ENCODE measurements at places on chromosomes 12 and 14.

- DNase-seq = no peak
These were observed 48.5 kb downstream of the BBS10 start for GRCh38 chr12:76299536-76300296.

- DNase-seq = no peak
These were observed 69.8 kb upstream of the IFNG-AS1 start for GRCh38 chr12:67919406-67919805.

DNA sequence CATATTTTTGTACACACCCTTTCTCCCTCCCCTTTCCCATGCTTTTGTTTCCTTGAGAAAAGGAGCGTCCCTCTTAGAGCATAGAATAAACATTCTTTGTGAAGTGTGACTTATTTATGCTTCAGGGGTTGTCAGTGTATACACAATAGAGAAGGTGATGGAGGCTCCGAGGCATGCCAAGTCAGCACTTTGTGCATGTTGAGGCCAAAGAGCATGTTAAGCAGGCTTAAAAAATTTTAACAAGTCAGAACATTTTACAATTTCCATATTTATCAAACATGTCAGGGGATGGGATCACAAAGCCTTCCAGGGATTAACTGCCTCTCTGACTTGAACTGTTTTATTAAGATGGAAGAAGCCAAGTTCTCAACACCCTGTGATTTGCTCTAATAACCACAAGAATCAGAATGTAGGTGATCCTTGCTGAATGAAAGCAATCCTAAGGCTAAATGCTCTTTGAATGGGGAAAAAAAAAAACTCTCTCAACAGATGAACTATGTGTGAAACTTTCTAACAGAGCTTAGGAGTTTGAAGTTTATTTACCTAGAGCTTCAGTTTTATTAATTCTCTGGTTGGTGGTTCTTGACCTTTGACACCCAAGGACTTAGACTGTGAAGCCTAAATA lies 223.1 kb downstream of the RAD51B start:
- DNase-seq = peak; percentile 37

- no peak for DNase-seq
These were observed 88.3 kb upstream of the AMN1 start for GRCh38 chr12:31817120-31817519.

DNA sequence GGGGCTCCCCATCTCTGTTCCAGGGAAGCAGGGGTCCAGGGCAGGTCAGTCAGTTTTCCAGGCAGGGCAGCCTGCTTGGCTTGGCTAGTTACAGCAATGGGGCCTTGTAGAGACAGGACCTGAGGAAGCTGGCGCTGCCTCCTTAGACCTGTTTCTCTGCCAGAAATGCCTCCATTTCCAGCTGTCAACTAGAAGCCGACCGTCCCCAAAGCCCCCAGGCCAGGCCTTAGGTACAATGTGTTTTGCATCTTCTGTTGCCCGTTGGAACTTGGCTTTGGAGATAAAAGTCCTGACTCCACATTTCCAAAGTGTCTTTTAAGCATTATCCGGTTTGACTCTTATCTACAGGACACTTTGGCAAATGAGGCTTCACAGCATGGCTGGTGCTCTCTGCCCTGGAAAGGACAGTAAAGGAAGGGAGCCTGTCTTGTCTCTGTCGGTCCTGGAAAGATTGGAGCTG lies 42.6 kb downstream of the KRT80 start:
- DNase-seq = no peak

DNA sequence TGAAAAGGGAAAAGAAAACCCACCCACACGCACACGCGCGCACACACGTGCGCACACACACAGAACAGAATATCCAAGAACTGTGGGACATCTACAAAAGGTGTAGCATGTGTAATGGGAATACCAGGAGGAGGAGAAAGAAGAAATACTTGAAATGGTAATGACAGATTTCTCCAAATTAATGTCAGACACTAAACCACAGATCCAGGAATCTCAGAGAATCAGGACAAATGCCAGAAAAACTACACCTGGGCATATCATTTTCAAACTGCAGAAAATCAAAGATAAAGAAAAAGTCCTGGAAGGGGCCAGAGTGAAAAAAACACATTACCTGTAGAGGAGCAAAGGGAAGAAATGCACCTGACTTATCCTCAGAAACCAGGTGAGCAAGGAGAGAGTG lies 26.5 kb downstream of the FBXL14 start:
- DNase-seq = no peak

- no peak for DNase-seq
These were observed 5.7 kb downstream of the DENND5B start for GRCh38 chr12:31585271-31585670.
